Naive thymus-derived CD4-positive, alpha-beta T cell (primary cell): ENCODE measurements at places on chromosomes 12 and 14.

GRCh38 chr12:40634517-40635131 lies 57.6 kb upstream of the CNTN1 start:
- no peak for DNase-seq

DNA sequence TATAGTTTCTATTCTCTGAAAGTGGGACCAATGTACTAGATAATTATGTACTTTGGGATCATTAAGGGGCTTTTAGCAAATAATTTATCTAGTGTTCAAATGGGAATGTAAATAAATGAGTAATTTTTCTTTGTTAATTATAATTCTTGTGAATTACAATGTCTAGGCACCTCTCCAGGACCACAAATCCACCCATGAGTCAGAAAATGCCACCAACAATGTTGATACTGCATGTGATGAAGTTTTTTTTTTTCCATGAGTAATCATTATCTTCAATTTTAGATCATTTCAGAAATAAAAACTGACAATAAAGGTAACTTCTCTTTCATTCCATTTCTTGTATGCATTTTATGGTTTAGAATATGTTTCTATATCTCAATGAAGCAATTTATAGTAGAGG lies 470.3 kb downstream of the VRK1 start:
- no peak for DNase-seq

DNA sequence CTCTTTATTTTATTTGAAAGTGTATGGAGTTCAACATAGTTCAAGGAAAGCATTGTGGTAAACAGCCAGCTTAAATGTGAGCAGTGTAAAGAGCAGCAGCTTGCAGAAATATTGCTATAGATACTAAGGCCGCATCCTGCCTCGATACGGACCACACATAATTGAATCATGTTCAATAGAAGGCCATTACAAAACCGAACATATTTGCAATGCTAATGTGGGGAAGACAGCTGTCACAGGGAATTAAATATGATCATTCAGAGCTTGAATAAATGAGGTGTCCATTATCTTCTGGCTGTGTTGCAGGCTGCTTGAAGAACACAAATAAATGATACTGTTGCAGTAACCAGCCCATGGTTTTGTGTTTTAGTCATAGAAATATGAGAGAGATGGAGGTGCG lies 173.2 kb downstream of the BRMS1L start:
- DNase-seq: no peak

GRCh38 chr12:100141666-100141997 lies 1.0 kb downstream of the BLTP3B start:
- no peak for DNase-seq

- no peak for DNase-seq
Measured at GRCh38 chr12:57237596-57237931, 8.1 kb downstream of the SHMT2 start.

DNA sequence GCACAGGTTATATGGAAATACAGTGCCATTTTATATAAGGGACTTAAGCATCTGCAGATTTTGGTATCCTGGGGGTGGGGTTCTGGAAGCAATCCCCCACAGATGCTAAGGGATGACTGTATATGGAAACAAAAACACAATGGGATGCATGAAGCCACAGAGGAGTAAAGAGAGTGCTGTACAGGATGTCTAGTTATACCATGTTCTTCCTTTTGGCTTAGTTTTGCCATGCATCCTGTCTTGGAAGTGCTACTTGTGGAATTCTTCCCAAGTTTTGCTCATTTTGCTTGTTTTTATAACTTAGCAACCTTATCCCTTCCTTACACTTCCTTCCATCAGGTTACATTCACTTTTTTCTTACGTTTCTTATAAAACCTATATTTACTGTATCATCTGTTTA lies 55.6 kb downstream of the TRMT5 start:
- no peak for DNase-seq

GRCh38 chr14:100885617-100886016 lies 17.9 kb downstream of the RTL1 start:
- DNase-seq: no peak

GRCh38 chr12:115413626-115414025 lies 729.7 kb upstream of the TBX3 start:
- DNase-seq: no peak
